ENCODE measurements at places on chromosomes 11 and 22.
A peak's percentile ranks its signal among the peaks of the same experiment; 100 is the strongest.

- no peak for DNase-seq
Measured at GRCh38 chr11:13315517-13316432, 38.2 kb downstream of the BMAL1 start.

GRCh38 chr11:45145083-45145378 is 1.4 kb upstream of the PRDM11 start:
- no peak for DNase-seq

DNA sequence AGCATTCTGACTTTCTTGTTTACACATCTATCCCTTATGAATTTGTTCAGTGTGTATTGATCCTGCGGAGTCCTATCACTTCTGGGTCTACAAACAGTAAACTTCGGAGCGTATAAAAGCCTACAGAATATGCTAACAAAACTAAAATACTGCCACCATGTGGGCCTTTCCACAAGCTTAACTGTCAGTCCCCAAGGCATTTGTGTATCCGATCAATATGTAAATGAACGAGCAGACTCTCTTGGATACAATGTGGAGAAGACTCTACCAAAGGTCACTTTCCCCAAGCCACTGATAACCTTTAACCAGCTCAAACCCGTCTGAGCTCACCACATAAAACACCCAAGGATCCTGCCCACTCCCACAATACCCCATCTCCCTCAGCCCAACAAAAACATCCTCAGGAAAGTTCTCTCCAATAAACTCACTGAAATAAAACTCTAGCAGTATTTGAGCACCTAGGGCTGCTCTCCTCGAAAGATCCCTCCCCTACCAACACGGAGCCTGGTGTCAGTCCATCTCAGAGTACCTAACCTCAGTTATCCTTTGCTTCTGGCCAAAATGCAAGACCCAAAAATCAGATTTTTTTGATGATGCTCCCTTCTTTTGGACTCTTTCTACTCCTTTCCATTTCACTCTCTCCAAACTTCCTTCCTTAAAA is 17.8 kb downstream of the ADA2 start:
- no peak for DNase-seq

GRCh38 chr11:45321669-45322068 is 35.5 kb upstream of the SYT13 start:
- DNase-seq: no peak

- DNase-seq: no peak
Measured at GRCh38 chr11:12704049-12704448, 29.8 kb downstream of the TEAD1 start.

DNA sequence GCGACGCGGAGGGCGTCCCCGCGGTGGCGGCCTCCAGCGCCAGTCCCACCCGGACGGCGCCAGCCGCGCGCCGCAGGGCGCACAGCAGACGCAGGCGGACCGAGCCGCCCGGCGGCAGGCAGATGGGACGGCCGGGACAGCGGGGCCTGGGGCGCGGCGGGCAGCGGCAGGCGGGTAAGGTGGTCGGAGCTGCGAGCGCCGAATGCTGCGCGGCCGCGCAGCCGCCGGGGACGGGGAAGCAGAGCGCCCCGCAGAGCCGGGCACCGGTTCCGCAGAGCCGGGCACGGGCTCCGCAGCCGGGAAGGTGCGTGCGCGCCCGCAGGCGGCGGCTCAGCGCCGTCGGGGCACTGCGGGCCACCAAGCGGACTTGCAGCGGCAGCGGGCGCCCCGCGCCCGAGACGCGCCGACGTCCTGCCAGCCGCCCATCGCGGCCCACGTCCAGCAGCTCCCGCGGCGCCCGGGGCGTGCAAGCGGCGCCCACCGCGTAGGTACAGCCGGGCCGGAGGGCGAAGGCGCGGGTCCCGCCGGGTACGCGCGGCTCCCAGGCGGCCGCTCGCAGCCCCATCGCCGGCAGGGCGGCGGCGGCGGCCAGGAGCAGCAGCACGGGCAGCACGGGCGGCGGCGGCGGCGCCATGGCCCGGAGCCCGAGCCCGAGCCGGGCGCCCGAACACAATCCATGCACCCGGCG is 739 bp downstream of the CELSR1 start:
- no peak for DNase-seq

DNA sequence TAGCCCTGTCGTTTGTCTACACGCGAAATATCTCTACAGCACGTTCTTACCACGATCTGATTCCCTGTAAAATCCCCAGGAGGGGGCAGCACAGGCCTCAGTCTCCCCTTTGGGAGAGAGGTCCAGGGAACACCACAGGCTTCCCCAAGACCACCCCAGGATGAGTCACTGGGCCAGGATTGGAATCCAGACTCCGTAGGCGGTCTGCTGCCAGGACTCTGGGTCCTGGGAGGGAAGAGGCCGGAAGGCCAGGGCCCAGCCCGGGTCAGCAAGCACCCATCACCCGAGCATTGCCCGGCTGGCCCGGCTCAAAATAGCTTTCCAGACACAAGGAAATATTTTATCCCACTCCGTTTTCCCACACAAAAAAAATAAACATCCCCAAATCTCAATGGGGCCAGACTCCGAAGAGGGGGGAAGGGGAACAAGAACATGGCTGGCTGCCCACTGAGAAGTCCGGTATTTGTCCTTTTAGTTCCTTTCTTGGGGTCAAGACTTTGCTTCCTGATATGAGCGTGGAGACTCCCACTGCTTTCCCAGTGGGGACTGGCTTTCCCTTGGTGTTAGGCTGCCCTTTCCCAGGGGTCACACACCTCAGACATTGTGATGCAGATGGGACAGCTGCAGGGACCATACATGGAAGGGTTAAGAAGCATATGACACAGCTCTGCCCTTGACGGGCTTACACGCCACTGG is 91.3 kb downstream of the LRRC32 start:
- no peak for DNase-seq

- no peak for DNase-seq
Measured at GRCh38 chr11:210122-210802, 2.8 kb downstream of the RIC8A start.

GRCh38 chr11:46560300-46560991 is 33.4 kb downstream of the AMBRA1 start:
- no peak for DNase-seq

- DNase-seq: no peak
Measured at GRCh38 chr22:31223786-31224191, 11.7 kb downstream of the LIMK2 start.

- DNase-seq: no peak
Measured at GRCh38 chr22:33832558-33833151, 87.6 kb downstream of the LARGE1 start.

- DNase-seq: peak; percentile 48
Measured at GRCh38 chr22:45235101-45235777, 5.5 kb downstream of the KIAA0930 start.

- DNase-seq: no peak
Measured at GRCh38 chr11:134070342-134070845, 1.5 kb downstream of the JAM3 start.

GRCh38 chr11:122307476-122308035 is 191.5 kb upstream of the BLID start:
- no peak for DNase-seq

DNA sequence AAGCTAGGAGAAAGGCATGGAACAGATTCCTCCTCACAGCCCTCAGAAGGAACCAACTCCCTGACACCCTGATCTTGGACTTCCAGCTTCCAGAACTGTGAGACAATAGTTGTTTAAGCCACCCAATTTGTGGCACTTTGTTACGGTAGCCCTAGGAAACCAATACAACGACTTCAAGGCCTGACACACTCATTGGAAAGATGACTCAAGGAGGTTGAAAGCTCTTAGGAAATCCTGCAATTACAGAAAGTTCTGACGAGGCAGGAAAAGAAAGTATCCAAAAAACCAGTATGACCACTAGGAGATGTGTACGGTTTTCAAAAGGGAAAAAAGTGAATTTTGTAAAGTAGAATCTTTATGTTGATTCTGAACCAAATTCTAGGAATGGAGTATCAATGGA is 161.4 kb downstream of the SWAP70 start:
- DNase-seq: no peak

DNA sequence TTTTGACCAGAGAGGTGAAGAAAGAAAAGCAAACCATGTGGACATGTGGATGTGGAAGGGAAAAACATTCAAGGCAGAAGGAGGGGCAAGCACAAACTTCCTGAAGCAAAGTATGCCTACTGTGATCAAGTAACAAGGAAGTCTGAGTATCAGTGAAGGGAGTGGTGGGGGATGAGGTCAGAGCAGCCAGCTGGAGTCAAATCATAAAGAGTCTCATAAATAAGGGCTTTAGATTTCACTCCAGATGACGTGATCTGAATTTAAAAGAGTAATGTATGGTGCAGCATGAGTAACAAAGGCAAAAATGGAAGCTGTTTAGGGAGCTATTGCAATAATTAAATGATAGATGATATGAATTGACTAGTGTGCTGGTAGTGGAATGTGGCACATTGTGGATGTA is 665.4 kb upstream of the CCDC90B start:
- no peak for DNase-seq

GRCh38 chr22:48691431-48691851 is 1136.2 kb downstream of the BRD1 start:
- DNase-seq: no peak

- DNase-seq: no peak
Measured at GRCh38 chr11:128868841-128869671, 2.0 kb upstream of the KCNJ1 start.

DNA sequence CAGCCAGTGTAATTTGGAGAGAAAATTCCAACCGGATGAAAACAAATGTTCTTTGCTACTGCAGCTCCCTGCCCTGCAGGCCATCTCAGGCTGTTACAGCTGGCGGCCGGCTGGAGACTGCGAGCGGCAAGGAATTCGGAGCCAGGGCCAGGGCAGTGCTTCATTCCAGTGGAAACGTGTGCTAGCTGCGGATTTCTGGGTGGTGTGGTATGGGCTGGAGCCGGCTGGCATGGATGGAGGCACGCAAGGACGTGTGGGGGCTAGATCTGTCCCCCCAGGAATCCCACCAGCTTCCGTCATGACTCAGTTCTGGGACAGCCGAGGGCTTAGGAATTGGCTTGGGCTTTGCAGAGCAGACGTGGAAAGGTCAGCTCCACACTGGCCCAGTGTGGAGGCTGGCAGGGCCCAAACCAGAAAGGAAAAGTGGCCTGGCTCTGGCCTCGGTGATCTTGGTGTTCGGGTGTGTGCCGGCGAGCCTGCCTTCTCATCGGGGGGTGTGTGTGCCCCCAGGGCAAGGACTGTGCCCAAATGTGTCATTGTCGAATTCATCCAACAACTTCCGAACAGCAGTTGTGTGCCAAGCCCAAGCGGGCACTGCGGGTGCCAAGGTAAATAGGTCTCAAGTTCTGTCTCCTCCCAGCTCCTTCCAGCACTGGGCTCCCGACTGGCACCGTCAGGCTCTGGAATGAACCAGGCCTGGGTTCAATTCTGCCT is 48.1 kb upstream of the SHISAL1 start:
- DNase-seq: no peak

- no peak for DNase-seq
Measured at GRCh38 chr11:76491644-76492043, 46.8 kb downstream of the EMSY start.

DNA sequence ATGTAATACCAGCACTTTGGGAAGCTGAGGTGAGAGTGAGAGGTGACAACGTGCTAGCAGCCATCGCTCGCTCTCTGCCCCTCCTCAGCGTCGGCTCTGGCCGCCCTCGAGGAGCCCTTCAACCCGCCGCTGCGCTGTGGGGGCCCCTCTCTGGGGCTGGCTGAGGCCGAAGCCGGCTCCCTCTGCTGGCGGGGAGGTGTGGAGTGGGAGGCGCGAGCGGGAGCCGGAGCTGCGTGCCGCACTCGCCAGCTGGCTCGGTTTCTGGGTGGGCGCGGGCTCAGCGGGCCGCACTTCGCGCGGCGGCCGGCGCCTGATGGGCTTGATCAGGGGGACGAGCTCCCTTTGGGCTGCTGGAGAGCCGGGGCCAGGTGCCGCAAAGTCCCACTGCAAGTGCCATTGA is 98.9 kb upstream of the UBASH3B start:
- peak; percentile 68 for DNase-seq

- DNase-seq: no peak
Measured at GRCh38 chr11:114159320-114159719, 99.8 kb downstream of the ZBTB16 start.

GRCh38 chr22:47294222-47294532 is 531.7 kb downstream of the TBC1D22A start:
- no peak for DNase-seq

DNA sequence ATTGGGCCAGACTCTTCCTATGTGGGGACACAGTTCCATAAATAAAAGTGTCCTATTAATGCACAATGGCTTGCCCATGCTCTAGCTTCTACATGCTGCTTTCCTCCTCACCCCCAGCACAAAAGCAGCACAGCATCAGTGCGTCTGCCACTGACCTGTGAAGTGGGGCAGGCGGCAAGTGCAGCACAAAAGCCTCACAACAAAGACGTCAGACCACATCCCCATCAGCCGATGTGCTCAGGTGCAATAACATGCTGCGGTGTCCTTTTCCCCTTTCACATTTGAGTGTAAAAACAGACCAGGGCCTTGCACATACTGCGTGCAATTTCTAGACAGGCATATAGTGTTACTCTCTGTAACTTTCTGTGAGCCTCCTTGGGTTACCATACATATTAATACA is 12.8 kb downstream of the DKK3 start:
- DNase-seq: no peak

- DNase-seq: no peak
Measured at GRCh38 chr11:84866922-84867321, 760.2 kb downstream of the DLG2 start.

- DNase-seq: no peak
Measured at GRCh38 chr11:8111636-8112035, 30.6 kb downstream of the TUB start.

GRCh38 chr22:50731811-50732624 is 6.0 kb upstream of the ACR start:
- no peak for DNase-seq
